Putamen (tissue), 1 donor: ENCODE measurements at places on chromosomes 16 and 17.
A peak's percentile ranks its signal among the peaks of the same experiment; 100 is the strongest.

GRCh38 chr17:51601622-51602261 is 341.4 kb downstream of the UTP18 start:
- DNase-seq = no peak

DNA sequence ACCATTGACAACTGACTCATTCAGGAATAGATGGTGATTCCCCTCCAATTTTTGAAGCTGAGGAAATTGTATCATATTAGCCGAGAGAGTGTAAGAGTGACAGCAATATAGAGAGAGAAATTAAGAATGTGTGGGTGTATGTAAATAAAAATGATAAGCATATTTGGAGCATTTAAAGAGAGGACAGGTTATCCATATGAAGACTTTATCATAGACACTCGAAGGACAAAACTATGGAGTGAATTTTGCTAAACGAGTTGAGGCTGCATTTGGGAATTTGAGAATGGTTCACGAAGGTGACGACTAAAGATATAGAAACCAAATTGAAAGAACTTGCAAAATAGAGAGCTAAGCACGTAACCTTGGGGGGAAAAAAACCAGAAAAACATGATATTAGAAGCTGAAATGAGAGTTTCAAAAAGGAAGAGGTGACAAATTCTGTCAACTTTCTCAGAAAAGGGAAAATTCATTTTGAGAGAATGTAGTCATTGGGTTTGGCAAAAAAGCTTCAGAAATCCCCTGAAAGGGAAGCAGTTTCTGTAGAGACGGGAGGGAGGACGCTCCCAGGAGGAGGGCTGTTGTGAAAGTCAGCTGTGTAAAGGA is 129.7 kb downstream of the KCNJ2 start:
- DNase-seq = no peak

DNA sequence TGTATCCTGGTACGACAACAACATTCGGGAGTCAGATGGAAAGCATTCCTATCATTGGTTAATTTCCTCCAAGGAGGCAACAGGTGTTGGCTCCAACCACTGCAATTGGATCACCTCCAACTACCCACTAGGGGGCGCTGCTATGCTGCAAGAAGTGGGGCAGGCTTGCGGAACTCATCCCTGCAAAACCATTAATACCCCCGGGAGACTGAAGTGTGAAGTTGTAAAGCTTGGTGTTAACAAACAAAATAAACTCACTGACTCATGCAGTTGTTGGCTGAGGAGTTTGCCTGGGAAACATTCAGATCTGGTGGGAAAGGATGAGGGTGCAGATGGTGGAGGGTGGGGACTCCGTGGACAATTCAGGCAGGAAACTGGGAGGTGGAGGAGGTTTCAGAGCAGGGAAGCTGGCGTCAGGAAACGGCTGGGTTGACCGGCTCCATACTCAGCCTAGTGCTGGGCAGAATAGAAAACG is 84.9 kb downstream of the HS3ST2 start:
- DNase-seq = peak; percentile 74

- DNase-seq = no peak
These were observed 811.6 kb upstream of the GOT2 start for GRCh38 chr16:59545721-59546120.

DNA sequence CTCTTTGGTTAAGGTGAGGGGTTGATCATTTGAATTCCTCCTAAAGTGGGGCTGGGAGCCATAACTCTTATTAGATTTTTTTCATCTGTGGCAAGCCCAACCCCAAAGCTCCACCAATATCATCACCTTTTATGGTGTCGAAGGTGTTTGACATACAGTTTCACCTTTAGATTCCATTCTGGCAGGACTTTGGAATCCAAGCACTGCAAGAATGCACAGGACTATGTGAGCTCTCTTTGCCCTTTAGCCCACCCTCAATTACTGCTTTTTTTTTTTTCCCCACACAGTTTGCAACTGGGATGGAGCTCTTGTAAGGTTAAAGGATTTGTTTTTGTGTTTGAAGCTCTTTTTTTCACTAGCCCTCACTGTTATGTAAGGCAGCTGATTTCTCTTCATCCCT is 154.0 kb upstream of the KCNJ16 start:
- no peak for DNase-seq

GRCh38 chr17:57918017-57918895 is 37.0 kb downstream of the CUEDC1 start:
- DNase-seq = no peak

GRCh38 chr17:52762794-52763167 is 604.3 kb upstream of the CA10 start:
- no peak for DNase-seq
